Sigmoid colon (tissue), 7 donors: ENCODE measurements at places on chromosomes 3 and 15. TPM values are rescaled to one million over a fixed set of nuclear protein-coding genes. Genes with fewer than 3 reads are reported as not detected.

The CPB1 gene
- not detected for total RNA-seq

- no peak for DNase-seq
These were observed 1066.5 kb downstream of the PLOD2 start for GRCh38 chr3:145094355-145094941.

- DNase-seq: no peak
These were observed 24.3 kb downstream of the SIAH2 start for GRCh38 chr3:150738688-150739087.

DNA sequence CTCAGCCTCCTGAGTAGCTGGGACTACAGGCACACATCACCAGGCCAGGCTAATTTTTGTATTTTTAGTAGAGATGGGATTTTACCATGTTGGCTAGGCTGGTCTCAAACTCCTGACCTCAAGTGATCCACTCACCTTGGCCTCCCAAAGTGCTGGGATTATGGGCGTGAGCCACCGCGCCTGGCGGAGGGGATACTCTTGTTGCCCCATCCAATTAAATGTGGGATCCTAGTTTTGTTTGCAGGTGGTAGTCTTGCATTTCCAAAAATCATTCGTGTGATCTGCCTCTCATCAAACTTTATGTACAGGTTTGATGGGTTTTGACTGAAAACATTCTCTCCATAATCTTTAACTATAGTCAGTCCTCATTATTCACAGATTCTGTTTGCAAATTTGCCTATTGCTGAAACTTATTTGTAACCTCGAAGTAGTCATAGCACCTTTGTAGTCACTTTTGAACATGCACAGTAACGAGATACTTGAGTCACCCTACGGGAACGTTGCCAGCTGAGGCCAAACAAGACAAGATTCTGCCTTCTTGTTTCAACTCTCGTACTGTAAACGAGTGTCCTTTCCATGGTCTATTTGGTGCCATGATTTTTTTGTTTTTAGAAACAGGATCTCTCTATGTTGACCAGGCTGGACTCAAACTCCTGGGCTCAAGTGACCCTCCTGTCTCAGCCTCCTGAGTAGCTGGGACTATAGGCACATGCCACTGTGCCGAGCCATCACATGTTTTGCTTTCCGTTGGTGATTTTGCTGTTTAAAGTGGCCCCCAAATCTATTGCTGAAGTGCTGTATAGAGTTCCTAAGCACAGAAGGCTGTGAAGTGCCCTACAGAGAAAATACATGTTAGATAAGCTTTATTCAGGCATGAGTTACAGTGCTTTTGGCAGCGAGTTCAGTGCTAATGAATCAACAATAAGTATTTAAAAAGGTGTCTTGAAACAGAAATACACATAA, 8.1 kb upstream of the MAPK6 start:
- DNase-seq: peak; percentile 77

DNA sequence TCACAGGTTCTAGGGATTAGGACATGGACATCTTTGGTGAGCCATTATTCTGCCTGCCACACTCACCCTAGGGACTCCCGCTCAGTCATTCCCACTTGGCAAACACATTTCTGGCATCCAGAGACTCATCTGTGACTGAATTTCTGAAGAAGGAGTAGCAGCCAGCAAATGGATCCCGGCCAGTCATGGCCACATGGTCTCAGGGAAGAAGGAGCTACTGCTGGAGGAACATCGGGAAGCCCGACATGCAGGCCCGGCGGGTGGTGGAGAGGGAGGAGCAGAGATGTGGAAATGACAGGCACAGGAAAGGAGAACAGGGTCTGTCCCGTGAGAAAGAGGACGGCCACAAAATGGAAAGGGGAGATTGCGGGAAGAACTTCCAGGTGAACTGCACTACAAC, 65.4 kb downstream of the SEMA5B start:
- no peak for DNase-seq
